Glomerular endothelial cell (primary cell): ENCODE measurements at places on chromosomes 2 and 18. TPM values are rescaled to one million over a fixed set of nuclear protein-coding genes. Genes with fewer than 3 reads are reported as not detected.
A peak's percentile ranks its signal among the peaks of the same experiment; 100 is the strongest.

GRCh38 chr2:26422947-26423629 lies 21.4 kb downstream of the DRC1 start:
- DNase-seq: no peak

DNA sequence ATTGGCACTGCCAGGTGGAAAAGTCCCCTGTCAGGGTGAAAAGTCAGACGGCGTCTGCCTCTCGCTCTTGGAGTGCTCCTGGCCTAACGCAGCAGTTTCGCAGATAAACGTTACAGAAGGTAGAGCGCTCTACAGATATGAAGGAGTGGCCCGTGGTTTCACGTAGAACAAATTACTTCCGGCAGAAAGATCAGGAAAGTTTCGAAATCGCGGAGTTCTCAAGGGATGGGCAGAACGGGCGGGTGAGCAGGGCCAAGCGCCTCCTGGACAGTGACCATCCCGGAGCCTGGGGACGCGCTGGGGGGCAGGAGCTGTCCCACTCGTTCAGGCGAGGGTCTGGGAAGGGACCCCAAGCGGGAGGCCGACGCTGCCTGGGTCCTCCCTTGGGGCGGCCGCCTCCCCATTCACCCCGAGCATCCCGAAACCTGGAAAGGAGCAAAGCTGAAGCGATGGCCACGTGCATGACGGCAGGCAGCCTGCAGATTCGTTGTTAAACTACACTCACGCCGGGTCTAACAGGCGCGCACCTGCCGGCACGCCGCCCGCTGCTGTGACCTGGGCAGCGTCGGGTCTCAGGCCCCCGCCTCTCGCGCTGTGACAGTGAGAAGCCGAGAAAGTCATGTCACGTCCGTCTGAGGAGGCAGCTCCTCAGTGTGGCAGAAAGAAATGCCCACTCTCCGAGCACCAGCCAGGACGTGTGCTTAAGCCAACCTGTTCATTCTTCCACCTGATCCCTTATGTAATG lies 122.9 kb upstream of the SALL3 start:
- DNase-seq: no peak

DNA sequence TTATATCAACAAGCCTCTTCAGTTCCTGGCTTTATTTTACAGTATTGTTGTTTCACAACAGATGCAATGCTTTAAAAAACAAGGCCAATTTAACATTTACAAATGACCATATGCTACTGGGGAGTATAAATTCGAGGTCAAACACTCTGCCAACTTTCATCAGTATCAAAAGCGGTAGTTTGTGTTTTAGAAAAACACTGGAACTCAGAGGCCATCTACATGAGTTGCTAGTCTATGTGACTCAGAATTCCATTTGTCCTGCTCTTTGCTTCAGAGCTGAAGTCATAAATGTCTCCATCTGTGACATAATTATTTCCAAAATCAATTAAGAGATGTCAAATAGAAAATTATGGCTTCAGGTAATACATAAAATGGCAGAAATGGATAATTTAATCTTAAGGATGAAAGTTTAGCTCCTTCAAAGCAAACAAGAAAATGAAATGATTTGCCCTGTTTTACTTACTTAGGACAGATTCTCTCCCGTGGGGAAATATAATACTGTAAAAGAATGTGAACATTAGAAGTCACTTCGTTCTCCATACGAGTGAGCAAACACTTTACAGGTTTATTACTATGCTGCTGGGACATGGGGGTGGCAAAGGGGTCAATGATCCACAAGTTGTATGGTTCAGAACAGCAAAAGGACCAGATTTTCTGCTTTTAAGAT lies 3.7 kb downstream of the MEX3C start:
- DNase-seq: no peak

DNA sequence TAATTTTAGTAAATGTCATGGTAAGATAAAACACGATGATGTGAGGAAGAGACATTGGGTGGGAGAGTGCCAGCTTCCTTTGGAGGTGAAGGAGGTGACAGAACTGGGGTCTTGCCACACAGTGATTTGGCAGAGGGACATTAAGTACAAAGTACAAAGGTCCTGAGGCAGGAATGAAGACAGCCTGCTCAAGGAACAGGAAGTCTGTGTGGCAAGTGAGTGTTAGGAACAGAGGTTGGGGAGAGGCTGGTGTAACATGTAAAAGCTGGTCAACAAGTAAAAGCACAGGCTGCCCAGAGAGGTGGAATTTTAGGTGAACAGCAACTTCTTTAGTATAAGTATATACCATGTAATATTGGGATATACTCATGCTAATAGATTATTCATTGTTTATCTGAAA lies 73.1 kb downstream of the INPP5D start:
- DNase-seq: no peak

DNA sequence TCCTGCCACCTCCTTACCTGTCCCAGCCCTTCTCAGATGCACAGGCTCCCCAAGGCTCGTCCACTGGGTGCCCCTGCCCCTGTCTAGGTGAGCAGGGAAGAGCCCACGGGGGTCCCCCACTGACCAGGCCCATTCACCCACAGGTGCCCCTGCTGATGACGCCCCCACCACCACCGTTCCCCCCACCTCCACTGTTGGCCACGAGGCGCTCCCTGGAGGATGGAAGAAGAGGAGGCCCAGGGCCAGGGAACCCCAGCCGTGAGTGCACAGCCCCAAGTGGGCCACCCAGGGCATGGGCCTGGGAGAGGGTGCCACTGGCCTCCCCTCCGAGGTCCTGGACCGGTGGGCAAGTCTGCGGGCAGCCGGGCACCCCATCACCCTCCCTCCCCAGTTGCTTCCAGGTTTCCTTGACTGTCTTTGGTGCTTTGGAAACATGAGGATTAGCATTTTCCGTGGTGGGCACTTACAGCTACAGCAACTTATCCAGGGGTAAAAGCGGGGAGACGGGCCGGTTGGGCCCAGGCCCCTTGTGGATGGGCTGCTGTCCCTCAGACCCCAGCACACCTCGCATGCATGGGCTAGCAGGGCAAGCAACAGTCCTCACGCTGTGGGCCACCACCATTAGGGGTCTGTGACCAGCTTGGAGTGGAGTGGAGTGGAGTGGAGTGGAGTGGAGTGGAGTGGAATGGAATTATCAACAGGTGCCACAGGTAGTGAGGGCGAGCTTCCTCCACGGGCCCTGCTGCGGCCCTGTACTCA lies 13.2 kb upstream of the KLHL30 start:
- no peak for DNase-seq

- DNase-seq: no peak
Measured at GRCh38 chr18:9751371-9752031, 43.4 kb downstream of the RAB31 start.

GRCh38 chr18:38940475-38940862 lies 1374.9 kb upstream of the CELF4 start:
- DNase-seq: no peak

GRCh38 chr18:7537145-7537544 lies 30.0 kb upstream of the PTPRM start:
- no peak for DNase-seq

DNA sequence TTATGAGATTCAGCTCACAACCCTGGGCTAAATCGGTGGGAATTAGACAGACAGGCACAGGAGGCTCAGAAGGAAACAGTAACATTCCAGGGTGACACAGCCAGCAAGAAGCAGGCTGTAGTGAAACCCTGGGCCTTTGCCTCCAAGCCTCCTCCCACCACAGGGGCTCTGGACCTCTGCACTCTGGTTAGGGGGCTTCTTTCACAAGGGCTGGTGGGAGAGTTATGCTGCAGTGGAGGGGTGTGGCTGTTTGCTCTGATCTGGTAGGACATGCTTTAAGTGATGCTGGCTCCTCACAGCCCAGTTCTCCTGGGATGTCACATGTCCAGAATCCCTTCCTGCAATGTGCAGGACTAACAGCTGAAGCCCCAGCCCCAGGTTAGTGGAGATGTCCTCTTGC lies 109.9 kb downstream of the TGFA start:
- no peak for DNase-seq

DNA sequence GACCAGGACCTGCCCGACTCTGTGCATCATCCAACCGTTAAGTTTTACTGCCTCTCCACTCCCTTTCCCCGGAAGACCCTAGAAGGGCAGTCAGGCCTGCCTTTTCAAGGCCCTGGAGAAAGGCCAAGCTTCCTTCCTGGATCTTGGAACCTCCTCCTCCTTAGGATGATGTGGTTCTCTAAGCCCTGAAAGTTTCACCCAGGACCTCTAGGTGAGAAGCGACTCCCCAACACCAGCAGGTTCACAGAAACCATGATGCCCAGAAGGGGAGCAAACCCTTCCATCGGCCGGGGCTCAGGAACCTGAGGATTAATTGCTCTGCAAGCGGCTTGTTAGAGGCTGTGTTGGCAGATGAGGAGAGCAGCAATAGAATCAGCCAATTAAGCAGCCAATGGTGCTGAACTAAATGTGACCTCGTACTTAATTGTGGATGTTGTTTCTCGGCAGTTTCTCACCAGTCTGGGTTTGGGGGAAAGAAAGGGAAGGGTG lies 94.2 kb upstream of the FZD7 start:
- DNase-seq: no peak

- DNase-seq: no peak
Measured at GRCh38 chr2:15506229-15506819, 54.8 kb downstream of the NBAS start.

DNA sequence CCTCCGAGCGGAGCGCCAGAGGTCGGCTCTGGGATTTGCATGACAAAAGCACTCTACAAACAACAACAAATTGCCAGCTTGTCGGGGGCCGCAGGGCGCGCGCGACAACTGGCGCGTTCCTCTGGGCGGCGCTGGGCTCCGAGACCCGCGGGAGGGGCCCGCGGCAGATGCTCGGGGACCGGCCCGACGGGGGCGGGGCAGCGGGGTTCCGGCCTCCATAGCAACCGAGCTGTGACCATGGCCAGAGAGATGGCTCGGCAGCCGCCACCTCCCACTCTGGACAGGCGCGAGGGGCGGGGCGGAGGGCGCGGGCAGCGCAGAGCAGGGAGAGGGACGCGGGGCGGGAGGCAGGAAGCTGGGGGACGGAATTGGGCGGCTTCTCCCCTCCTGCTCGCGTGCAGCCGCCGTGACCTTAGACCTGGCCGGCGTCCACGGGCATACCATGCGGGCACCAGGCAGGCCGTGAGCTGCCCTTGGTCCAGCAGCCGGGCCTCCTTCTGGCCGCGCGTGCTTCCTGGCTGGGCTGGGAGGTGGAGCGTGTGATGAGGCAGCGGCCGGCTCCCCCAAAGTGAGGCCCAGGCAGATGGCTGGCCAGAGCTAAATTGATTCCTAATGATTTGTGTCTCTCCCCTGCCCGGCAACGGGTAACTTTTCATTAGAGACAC lies 171.5 kb downstream of the CELF4 start:
- no peak for DNase-seq

- DNase-seq: no peak
Measured at GRCh38 chr18:44946529-44947113, 265.9 kb downstream of the SETBP1 start.

DNA sequence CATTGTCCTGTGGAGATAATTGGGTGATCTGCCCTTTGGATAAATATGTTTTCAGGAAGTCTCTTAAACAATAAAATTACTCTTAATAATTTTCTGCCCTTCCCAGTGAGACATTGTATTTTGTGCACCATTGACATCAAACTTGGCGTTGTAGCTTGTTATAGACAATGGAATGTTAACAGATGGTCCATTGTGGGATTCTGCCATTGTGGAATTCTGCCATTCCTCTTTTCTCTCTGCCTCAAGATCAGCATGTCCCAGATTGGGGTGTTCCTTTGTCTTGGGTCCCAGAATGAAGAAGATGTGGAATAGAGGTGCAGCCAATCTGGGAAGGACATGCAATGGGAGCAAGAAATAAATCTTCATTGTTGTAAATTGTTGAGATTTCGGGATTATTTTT lies 15.1 kb upstream of the LDAH start:
- DNase-seq: no peak

DNA sequence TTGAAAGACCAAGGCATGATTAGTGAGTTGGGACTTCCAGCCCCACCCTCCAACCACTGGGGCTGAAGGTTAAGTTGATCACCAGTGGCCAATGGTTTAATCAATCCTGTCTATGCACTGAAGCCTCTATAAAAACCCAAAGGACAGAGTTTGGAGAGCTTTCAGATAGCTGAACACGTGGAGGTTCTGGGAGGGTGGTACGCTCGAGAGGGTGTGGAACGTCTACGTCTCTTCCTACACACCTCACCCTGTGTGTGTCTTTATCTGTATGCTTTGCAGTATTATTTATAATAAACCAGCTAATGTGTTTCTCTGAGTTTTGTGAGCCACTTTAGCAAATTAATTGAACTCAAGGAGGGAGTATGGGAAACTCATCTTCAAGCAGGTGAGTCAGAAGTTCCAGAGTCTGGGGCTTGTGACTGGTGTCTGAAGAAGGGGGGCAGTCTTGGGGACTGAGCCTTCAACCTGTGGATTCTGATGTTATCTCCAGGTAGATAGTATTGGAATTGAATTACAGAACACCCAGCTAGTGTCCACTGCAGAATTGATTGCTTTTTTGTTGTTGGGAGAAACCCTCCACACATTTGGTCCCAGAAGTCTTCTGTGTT lies 20.3 kb downstream of the ACTR3 start:
- no peak for DNase-seq

GRCh38 chr2:209368914-209369313 lies 54.9 kb upstream of the MAP2 start:
- DNase-seq: peak; percentile 93

- DNase-seq: no peak
Measured at GRCh38 chr2:238659231-238659630, 188.7 kb upstream of the TWIST2 start.

DNA sequence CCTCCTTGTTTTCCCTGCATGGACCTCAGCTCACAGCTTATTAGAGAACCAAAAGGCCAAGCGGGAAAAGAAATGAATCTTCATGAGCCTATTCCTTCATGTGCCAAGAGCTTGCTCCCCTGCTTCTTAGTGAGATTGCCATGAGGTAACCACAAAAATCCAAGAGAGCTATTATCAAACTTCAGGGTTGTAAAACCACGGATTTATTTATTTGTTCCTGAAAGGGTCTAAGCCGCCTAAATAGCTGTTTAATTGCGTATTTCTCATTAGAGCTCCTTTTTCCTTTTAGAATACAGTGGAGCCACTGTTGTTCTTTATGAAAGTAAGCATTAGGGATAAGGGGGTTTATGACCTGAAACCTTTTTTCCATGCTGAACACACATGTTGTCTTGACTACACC lies 58.0 kb downstream of the SRD5A2 start:
- DNase-seq: no peak

DNA sequence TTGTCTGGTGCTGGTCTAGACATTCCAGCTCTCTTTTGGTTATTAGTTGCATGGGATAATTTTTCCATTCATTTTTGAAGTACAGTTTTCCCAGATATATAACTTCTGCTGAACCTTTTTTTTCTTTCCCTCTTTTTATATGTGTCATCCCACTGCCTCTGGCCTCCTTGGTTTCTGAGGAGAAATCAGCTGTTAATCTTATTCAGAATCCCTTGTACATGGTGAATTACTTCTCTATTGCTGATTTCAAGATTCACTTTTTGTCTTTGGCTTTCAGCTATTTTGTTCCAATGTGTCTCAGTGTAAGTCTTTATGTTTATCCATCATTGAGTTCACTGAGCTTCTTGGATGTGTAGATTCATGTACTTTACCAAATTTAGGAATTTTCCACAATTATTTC lies 99.7 kb downstream of the ARHGEF4 start:
- DNase-seq: no peak

- DNase-seq: no peak
Measured at GRCh38 chr2:166337932-166338331, 37.8 kb downstream of the SCN9A start.

REG3G gene
- not detected in 2 replicates for total RNA-seq

FSIP2 gene
- total RNA-seq: 0.24 and 0.82 TPM in 2 replicates

SNORC gene
- total RNA-seq: 0.39 and 2.1 TPM in 2 replicates

CCL20 gene
- 2.6 and 6.0 TPM in 2 replicates for total RNA-seq

SPP2 gene
- not detected in 2 replicates for total RNA-seq
